NCI-H2029 treated with DMSO at 0.1 percent for 48 hours (cell line): ENCODE measurements at places on chromosomes 2 and 18.
A peak's percentile ranks its signal among the peaks of the same experiment; 100 is the strongest.

DNA sequence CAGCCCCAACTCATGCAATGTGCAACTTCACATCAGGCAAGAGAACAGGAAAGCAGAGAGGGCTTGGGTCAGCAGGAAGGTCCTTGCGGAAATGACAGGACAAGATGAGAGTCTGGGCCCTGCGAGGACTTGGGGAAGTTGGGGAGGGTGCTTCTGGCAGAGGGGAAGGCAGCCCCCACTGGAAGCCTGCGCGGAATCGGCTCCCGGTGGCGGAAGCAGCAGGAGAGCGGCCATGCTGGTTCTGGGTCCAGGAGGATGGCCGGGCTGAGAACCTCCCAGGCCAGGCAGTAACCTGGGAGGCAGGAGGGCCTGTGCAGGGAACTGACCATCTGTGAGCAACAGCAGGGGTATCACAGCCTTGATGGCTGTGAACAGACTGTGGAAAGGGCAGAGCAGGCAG, 112.9 kb downstream of the MBP start:
- DNase-seq = no peak

DNA sequence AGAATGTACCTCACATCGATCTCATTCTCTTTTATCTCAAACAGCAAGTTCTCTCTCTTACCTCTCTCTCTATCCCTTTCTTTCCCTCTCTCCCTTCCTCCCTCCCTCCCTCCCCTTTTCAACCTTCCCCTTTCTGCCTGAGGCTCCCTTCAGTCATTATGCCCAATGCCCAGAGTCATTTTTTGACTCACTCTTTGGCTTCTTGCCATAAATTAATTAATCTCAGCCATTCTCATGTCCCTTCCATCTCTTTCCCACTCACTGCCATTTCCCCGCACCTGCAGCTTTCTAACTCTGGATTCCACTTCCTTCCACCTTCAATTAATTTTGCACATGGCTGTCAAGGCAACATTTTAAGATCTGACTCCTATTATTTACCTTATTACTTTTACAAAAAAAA, 60.1 kb downstream of the EVA1A start:
- DNase-seq = peak; percentile 45

- no peak for DNase-seq
Observed at GRCh38 chr2:163682695-163683094, 53.1 kb downstream of the FIGN start.

DNA sequence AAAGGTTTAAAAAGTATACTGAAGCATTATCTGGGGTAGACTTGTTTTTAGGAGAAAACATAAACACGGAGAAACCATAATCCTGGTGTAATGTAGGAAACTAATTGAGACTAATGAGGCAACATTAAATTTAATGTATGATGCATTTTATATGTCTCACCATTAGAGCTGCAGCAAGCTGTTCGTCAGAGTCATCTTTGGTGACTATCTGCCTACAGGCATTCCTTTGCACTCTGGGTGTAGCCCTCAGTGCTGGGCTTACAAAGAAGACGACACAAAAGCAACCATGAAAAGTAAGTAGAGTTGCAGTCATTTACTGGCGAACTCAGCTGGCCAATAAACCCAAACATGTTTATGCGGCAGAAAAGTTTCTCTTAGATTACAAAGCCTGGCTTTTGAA, 415.3 kb upstream of the ZEB2 start:
- no peak for DNase-seq

DNA sequence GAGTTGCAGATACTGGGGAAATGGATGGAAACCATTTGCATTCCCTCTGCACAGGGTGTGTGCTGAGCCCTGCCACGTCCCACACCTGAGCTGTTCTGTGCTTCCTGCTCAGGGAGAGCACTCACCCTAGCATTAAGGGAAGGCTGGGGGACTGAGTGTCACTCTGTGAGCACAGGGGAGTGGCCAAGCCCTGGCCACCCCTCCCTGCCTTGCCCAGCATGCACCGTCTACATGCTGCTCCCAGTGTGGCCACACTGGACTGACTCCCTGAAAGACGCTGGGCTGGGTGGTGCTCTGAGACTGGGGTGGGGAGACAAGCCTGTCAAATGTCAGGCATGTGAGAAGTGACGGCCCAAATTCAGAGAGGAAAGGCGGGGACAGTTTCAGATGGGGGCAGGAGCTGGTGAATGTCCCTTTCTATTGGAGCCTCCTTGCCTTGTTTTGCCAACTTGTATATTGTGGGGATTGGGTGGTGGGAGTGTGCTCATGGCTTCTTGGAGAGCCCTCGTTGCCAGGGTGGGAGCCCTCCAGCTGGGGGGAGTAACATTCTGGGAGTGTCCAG, 298.4 kb upstream of the HS6ST1 start:
- DNase-seq = no peak

- DNase-seq = no peak
Observed at GRCh38 chr18:12085136-12085535, 8.5 kb upstream of the ANKRD62 start.

DNA sequence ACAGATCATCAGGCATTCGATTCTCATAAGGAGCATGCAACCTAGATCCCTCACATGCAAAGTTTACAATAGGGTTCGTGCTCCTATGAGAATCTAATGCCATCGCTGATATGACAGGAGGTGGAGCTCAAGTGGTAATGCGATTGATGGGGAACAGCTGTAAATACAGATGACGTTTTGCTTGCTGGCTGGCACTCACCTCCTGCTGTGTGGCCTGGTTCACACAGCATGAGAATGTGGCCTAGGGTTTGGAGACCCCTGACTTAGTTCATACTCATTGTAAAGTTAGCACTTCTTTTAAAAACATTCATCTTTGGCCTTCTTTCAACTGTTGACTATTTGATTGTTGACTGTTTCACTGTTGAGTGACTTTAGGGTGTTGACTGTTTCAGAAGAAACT, 8.7 kb upstream of the CHMP1B start:
- no peak for DNase-seq

GRCh38 chr2:136718273-136718672, 47.1 kb upstream of the THSD7B start:
- DNase-seq = no peak

DNA sequence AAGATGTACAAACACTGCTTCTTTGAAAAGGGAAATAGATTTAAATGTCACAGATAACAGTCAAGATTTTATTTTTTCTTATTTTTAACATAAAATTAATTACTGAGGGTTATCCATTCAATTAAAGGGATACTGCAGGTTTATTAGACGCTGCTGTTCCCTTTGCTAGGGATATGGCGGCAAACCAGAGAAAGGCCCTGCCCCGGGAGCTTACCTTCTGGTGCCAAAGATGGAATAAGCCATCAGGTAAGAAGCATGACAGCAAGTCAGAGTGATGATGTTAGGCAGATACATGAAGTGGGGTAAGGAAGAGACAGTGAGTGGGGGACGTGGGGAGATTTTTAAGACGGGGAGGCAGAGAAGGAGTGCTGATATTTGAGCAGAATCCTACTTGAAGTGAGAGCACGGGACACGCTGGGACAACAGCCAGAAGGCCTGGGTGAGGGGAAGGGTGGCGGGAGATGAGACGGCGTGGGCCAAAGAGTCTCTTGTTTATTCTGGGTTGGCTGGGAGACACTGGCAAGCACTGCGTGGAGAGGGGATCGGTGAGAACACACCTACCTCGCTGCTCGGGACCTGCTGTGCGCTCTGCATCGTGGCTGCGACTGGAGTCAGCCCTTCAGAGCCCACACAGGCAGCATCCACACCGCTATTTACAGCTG, 250.5 kb upstream of the TMEM200C start:
- DNase-seq = peak; percentile 42

DNA sequence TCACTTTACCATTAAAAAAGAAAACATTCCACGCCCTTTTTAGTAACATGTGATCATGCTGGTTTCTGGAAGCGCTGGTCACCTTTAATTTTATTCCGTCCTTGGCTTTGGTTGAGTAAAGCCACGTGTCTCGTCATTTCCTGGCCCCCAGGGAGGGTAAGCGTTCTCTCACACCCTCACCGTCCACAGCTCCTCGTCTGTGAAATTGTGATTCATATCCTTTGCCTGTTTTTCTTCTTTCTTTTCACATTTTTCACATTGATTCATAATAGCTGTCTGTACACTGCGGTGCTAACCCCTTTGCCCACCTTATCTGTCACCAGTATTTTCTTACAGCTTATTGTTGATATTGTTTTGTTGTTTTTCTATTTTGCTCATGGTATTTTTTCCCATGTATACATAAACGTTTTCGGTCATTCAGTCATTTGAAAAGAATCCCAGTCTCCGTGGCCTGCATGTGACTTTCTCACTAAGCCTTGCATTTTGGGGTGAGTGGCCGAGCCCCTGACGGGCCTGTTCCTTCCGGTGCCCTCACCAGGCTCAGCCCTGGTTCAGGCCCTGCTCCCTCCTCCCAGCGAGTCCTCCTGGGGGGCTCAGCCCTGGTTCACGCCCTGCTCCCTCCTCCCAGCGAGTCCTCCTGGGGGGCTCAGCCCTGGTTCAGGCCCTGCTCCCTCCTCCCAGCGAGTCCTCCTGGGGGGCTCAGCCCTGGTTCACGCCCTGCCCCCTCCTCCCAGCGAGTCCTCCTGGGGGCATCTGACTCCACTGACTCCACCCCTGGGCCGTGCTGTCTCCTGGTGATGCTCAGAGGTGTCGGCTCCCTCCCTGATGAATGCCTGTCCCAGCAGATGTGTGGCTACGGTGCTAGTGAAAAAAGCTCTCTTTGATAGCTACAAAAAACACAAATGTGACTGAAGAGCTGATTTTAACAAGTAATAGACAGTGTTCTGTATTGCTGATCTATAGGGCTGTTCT, 249.7 kb upstream of the PXDN start:
- no peak for DNase-seq

- DNase-seq = no peak
Observed at GRCh38 chr2:191620144-191620543, 57.8 kb upstream of the NABP1 start.

DNA sequence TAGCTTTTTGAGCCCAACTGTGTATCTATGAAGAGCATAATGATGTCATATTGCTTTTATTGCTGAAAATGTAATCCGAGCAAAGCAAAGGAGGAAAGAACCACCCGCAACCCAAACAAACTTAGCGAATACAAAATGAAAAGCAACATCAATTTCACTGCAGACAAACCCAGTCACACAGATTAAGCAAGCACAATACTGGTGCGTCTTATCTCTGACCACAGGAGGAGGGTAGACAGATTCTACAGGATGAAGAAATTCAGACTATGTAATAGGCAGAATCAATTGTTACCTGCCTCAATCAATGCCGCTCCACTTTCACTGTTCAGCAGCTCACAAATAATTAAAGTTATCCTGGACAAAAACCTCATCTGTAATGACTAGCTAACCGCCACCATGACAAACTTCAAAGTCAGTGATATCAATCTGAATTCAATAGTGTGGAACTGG, 115.5 kb upstream of the SP3 start:
- DNase-seq = no peak

DNA sequence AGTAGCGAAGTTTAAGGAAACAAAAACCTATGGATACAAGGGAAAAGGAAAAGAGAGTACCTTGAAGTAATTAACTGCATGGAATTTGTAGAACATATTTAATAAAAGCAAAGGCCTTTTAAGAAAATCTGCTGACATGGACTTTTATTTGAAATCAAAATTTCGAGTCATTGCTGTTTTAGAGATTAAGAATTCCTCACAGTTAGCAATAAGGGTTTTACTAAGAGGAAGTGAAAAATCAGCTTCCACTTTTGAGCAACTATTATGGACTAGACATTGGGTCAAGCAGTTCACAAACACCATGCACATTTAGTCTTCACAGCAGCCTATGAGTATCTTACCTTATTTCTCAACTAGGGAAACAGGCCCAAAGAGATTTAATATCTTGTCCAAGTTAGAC, 876.3 kb downstream of the BCL11A start:
- DNase-seq = no peak

DNA sequence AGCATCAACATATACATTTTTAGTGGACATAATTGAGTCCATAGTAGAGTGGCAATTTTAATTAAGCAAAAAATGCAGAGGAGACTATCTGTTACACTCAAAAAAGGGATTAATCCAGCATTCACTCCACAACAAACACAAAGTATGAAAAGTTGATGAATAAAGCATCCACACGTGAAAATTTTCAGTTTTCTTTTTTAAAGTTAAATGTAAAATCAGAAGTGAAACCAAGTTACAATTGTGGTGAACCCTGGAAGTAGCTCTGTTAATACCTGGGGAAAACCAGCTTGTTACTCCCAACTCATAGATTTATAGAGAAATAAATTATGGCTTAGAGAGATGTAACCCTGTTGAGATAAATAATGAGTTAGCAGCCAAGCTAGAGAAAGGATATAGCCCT, 807.8 kb downstream of the TRIB2 start:
- no peak for DNase-seq

DNA sequence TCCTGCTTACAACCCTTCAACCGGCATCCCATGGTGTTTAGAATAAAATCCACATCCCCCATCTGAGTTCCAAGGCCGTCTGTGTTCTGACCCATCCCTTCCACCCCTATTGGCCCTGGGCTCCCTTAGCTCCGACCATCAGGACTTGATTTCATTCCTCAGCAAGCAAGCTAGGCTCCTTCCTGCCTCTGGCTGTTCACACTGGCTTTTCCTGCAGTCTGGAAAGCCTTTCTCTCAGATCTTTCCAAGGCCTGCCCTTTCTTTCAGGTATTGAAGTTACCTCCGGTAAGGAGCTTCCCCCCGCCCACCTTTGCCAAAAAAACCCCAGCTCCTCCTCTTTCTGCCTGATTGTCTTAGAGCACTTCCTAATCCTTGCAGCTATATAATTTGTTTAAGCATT, 86.8 kb downstream of the CLIP4 start:
- DNase-seq = no peak

DNA sequence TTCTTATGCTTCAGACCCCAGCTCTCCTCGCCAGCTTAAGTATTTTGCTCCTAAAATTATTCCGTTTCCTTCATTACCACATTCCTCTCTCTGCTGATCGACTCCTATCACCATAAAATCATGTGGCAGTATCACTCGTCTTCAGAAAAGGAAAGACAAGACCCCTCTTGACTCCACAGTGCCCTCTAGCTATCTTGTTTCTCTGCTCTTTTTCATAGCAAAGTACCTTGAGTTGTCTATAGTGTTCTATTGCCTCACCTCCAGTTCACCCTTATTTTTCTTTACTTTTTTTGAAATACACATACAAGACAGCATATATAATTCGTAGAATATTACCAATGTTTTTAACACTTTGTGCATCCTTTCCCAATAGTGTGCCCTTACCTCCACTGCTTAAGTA, 273.2 kb upstream of the SIX3 start:
- no peak for DNase-seq

DNA sequence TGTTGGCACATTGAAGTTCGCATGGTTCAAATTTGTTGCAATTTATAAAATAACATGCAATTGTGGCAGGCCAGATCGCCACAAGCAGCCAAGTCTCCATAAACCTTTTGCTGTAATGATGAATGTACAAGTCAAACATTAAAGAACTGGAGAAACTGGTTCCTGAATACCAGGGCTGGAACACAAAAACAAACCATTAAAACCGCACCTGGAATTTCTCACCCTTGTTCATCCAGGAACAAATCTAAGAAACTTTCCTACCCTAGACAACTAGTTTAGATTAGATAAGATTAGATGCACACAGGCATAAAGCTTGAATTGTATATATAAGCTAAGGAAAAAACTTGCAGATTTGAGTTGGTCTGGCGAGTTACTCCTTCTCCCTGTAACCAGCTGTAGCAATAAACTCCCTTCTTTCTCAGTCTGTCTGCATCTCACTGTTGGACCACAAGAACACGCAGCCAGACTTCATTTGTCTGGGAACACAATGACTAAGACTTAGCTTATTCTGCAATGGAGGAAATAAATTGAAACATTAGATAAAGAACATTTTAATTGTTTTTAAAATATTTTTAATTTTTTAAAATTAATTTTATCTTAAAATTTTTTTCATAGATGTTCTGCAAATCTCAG, 1835.5 kb upstream of the LRRTM1 start:
- DNase-seq = no peak
